Stromal cell of bone marrow (primary cell): ENCODE measurements at places on chromosomes 5 and 9.
A peak's percentile ranks its signal among the peaks of the same experiment; 100 is the strongest.

DNA sequence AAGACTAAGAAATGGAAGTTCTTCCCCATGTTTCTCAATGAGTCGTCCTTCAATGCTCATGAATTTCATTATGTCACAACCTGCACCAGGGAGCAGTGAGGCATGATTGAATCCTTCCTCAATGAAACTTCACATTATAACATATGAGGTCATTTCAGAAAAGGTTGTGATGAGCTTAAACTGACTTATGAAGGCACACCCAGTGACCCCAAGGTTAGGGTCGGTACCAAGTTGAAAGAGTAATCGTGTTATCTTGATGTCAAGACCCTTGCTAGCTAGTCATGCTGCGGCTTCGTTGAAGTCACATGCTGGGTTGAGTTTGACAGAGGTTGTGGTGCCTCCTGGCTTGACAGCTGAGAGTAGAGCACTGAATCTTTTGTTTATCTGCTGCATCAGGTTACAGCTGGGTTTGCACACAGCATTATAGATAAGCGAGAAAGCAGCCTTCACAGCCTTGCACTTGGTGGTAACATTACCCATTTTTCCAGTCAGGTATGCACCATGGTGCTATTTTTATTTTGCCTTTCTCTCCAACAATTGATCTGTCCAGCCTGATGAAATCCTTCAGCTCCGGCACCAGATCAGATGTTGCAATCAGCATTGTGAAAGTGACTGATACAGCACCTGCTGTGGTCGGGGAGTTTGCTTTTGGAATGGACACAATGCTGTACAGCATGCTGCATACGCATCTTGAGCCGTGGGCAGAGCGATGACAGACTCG is 133.2 kb downstream of the ERCC6L2 start:
- no peak for DNase-seq

DNA sequence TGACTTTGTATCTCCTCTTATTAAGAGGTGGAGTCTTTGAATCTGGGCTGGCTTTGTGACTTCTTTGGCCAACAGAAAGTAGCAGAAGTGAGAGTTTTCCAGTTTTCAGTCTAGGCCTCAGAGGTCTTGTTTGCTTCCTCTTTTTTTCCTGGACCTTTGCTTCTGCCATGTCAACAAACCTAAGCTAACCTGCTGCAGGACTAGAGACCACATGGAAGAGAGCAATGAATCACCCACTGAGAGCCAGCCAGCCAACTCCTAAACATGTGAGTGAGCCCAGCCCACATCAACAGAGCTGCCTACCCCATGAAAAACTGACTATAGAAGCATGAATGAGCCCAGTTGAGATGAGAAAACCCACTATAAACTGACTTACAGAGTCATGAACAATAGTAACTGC is 29.9 kb downstream of the MRPL22 start:
- DNase-seq, result no peak

GRCh38 chr9:129571298-129572051 is 49.4 kb downstream of the C9orf50 start:
- DNase-seq, result no peak

GRCh38 chr9:111895996-111896941 is at the start of gene UGCG:
TSS of gene UGCG (plus strand) at chr9:111896814. CDS start at chr9:111897216, 402 bp downstream.
- peak; percentile 80 for DNase-seq

DNA sequence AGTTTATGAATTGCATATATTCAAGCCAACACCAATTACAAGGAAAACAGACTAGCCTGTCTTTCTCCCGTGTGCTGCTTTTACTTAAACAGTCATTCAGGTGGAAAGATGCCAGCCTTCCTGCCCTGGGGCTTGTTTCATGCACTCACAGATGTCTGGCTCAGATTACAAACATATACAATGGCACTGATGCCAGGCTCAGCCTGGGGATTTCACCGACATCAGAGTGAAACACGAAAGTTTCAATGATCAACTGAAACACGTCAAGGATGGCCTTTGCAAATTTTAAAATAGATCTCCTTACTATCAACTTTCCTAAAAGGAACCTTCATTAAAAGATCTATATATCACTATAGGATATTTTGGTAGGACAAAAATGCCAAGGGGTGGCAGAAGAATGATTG is 1576.5 kb downstream of the EFNA5 start:
- peak; percentile 14 for DNase-seq

- no peak for DNase-seq
Measured at GRCh38 chr5:54309691-54310432, 511 bp downstream of the ARL15 start.

GRCh38 chr5:108093186-108093585 is 288.7 kb downstream of the FBXL17 start:
- peak; percentile 18 for DNase-seq

DNA sequence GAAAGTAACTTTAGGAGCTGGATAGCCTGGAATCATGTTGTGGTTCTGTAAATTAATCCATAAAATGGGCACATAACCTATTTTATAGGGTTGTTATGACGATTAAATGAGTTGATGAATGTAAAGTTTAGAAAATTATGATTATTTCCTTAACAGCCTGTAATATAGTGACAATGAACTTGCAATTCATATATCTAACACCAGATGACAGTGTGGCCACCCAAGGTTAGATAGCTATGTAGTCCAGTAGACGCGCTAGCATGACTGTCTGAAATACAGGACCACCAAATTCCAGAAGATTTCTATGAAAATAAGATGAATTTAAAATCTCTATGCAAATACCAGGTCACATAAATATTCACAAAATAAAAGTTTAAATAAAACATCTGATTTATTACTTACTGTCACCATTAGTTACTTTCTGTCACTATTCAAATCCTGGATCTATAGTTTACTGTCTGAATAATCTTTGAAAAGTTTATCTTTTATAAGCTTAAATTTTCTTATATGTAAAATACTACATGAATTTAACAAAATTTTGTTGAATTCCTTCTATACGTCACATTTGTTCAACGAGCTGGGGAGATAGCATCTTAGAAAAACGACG is 26.1 kb upstream of the MACIR start:
- DNase-seq, result peak; percentile 11

DNA sequence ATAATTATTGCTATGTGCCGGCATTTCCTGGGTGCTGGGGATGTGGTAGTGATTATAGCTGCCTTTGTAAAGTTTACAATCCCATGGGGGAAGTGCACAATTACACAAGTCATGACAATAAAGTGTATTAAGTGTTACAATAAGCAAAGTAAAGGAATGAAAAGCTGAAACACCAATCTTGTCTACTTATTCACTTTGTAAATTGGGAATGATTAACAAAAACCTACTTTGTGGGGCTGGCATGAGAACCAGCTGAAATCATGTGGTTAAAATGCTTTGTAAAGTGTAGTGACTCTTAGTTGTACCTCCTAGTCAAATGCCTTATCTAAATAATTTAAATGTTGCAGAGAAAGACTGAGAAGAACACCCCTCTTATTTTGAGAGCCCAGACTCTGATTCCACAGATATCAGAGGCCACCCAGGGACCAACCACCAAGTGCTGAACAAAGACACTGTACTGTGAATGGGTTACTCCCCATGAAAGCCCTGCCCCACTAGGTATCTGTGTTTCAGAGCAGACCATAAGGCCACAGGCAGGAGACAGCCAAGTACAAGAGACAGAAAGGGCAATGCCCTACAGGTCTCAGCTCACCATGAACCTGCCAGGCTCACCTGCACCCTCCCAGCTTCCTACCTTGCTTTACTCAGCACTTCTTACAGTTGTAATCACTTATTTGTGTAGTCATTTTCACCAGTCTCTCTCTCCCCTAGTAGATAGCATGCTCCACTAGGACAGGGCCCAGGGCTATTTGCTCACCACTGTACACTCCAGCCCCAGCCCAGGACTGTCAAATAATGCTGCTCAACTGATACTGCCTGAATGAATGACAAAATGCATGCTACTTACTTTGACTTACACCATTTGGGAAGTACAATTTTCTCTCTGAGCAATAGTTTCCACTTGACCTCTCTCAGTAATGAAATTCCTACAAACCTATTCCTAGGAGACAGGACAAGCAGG is 101.6 kb upstream of the APC start:
- DNase-seq, result no peak

DNA sequence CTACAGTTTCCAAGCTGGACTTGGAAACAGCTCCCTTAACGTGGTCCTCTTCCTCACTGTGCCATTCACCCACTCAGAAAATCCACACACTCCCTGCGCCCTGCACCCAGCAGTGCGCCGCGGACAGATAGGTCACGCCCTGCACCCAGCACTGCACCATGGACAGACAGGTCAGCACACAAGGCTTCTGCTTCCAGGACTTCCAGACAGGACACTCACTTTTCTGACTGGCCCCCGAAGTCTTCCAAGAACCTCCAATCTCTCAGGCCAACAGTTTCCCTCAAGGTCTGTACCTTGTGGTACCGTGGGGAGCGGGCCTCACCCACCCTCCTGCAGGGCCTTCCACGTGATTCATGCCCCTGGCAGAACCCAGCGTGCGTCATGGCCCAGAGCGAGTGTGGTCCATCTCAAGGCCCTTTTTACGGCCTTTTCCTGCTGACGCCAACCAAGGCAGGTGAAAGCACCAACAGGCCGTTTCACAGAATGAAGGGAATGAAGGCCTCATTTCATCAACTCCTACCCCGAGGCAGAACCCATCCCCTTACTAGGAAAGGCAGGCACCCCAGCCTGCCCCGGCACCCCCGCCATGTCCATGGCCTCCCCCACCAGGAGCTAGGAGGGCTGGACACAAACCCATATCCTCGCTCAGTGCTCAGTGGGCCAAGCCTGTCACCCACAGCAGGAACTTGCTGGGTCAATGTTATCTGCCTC is 17.3 kb downstream of the VAV2 start:
- DNase-seq, result no peak

DNA sequence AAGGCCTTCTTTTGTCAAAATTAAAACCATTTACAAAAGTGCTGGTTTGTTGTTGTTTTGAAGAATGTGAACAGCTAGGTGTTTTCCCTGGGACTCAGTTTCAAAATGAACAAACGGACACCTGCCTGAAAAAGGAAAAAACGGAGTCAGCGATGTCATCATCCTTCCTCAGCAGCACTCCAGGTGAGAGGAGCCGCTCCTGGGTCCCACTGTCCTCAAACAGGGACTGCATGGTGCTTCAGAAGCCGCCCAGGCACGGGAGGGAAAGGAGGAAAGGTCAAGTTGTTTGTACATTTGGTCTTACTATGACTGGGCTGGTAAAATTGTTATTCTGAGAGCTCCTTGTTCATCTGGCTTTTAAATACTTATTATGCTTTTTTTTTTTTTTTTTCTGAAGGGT is 69.0 kb upstream of the ZSWIM6 start:
- DNase-seq, result no peak

DNA sequence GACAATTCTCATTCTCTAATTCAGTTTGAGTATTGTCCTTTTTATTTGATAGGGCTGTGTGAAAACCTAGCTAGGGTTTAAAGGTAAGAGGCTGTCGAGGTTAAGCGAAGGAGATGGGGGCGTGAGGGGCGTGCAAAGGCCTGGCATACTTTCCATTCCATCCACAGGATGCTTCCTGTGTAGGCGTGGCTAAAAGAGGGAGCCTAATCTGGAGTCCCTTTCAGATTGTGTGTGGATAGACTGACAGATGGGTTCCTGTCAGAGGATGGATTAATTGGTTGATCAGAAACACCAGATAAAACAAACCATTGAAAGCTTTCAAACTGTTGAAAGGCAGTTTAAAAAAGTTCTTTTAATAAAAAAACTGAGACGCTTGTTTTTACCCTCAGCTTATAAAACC is 1.1 kb upstream of the ELL2 start:
- DNase-seq, result no peak

GRCh38 chr5:138538943-138539627 is 4.0 kb downstream of the ETF1 start:
- DNase-seq, result no peak

GRCh38 chr9:110950041-110950645 is 88.1 kb downstream of the LPAR1 start:
- DNase-seq, result no peak
